Smooth muscle cell of the umbilical artery (primary cell): ENCODE measurements at places on chromosomes 5 and 9. TPM values are rescaled to one million over a fixed set of nuclear protein-coding genes. Genes with fewer than 3 reads are reported as not detected.

Gene ALDOB
- not detected in 2 replicates for total RNA-seq

Gene RAB24
- total RNA-seq = 17.9 and 25.5 TPM in 2 replicates

Gene CMBL
- 18.7 and 21.1 TPM in 2 replicates for total RNA-seq

Gene PKD2L2
- total RNA-seq = not detected in 2 replicates

Gene CATSPER3
- not detected in 2 replicates for total RNA-seq

Gene EMB
- 3.0 and 5.0 TPM in 2 replicates for total RNA-seq

Gene CDKN2B-AS1
- 4.2 and 6.5 TPM in 2 replicates for total RNA-seq

Gene IL3
- not detected in 2 replicates for total RNA-seq

Gene EGFLAM
- 1.3 and 11.3 TPM in 2 replicates for total RNA-seq

Gene CCL28
- total RNA-seq = 0.59 and 1.5 TPM in 2 replicates

Gene CARTPT
- not detected in 2 replicates for total RNA-seq

Gene ECPAS
- 73.9 and 106 TPM in 2 replicates for total RNA-seq

Gene FOXD4L5
- total RNA-seq = 0.09 and 0.30 TPM in 2 replicates

Gene TUSC1
- total RNA-seq = 7.6 and 10.4 TPM in 2 replicates

Gene LYSMD3
- total RNA-seq = 21.1 and 34.3 TPM in 2 replicates

Gene SHB
- 25.5 and 35.4 TPM in 2 replicates for total RNA-seq

Gene IFNB1
- total RNA-seq = 0.30 TPM in 1 of 2 replicates, not detected in the other

Gene LHFPL2
- total RNA-seq = 99.6 and 102 TPM in 2 replicates

Gene ACOT12
- total RNA-seq = 0.23 TPM in 1 of 2 replicates, not detected in the other

Gene ST8SIA4
- total RNA-seq = 20.9 and 44.2 TPM in 2 replicates

Gene OMD
- total RNA-seq = not detected in 2 replicates

Gene AK8
- under 0.01 and 0.14 TPM in 2 replicates for total RNA-seq

Gene PGM5
- total RNA-seq = 3.0 TPM in 2 replicates
